ENCODE measurements at places on chromosomes 2 and 18.

GRCh38 chr2:173654896-173655265 lies 300.2 kb downstream of the CDCA7 start:
- ATAC-seq, result no peak

DNA sequence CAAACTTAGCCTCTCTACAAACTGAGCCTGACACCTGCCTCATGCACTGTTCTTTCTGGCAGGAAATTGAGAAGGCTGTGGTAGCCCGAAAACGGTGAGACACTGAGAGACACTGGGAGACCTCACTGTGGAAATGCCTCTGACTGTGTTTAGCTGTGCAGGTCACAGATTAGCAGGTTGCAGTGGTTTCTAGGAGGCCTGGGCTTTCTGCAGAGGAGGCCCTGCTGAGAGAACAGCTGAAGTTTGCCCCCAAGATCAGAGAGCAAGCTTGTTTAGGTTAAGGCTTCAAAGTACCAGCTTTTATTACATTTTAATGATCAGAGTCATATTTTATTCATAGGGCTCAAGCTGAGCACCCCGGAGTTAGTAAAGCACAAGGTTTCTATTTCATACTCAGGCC lies 68.7 kb upstream of the LYPD6 start:
- ATAC-seq, result no peak

DNA sequence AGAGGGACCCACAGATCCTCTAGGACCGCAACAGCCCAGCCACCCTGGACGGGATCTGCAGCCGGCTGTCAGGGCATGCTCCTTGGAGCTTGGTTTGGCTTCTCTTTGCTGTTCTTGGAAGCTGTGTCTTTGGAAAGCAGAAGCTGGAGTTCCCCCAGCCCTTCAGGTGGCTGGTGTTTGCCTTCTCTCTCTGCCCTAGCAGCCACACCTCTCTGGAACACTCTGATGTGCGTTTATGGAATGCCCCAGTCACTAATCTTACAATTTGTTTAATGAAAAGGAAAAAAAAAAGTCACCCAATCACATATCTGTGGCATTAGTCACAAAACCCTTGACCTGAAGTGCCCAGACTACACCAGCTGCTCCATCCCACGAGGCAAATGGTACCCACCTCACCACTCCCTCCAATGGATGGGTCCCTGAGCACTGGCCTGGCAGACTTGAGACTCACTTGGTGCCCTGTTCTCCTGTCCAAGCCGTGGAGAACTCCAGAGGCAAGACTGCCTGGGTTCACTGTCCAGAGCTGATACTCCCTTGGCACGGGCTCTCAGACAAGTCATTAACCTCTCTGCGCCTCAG lies 70.2 kb upstream of the DAPL1 start:
- no peak for ATAC-seq

DNA sequence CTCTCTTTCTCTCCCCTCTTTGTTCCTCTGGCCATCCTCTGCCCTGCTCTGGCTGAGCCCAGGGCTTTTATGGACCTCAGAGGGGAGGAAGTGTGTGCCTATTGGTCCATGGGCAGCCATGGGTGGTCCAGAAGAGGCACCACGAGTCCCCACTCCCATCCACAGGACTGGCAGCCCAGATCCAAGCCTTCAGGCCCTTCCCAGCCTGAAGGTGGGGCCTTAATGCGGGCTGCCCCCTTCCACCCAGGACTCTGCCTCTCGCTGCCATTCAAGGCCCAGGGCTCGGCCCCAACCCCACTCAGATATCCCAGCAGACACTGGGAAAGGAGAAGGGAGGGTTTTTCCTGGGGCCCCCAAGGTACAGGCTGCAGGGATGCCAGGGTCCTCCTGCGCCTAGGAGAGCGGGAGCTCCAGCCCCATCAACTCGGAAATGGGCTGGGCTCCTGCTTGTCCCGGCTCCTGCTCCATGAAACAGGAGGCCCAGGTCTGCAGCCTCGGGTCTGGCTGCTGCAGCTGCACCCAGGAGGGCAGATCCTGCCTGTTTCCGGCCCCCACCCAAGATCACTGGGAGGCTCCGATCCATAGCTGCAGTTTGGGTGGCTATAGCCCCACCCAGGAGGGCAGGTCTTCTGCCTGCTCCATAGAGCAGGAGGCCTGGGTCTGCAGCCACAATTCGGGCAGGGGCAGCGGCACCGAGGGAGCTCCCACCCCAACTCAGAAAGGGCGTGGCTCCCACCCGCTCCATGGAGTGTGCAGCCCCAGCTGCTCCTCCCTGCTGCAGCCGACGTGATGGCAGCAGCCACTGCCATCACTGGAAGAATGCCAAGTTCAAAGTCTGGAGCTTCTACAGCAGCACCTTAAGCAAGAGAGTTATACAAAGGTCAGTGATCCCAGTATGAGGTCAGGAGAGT lies 116.6 kb upstream of the RBBP8 start:
- no peak for ATAC-seq

DNA sequence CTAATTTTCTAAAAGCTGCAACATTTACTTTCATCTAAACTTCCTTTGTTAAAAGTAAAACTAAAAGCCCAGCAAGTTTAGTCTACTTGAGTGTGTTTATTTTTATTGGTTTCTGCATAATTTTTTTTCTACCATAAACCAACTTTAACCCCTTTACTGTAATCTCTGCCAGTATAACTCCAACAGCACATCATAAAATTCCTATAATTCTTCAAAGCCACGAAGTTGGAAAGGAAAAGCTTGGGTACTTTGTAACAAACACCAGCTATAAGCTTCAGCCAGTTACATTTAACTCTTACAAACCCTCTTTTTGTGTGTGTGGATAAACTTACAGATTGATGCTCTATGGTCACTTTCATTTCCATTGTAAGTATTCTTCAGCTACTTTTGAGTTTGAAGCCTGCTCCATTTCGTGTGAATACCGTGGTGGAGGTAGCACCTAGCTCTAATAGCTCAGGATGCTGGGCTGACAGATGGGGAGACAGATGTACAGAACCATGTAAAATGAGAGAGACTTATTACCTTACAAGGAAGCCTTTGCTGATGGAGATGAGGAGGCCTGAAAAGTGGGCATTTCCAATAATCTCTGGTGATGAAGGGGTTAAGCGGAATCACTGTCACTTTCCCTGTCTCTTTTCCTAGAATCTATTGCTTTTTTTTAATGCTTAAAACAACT lies 42.5 kb downstream of the ZEB2 start:
- no peak for ATAC-seq

GRCh38 chr18:62343316-62343715 lies 18.2 kb downstream of the TNFRSF11A start:
- no peak for ATAC-seq

GRCh38 chr2:193701484-193701883 lies 1506.8 kb upstream of the TMEFF2 start:
- ATAC-seq, result no peak

DNA sequence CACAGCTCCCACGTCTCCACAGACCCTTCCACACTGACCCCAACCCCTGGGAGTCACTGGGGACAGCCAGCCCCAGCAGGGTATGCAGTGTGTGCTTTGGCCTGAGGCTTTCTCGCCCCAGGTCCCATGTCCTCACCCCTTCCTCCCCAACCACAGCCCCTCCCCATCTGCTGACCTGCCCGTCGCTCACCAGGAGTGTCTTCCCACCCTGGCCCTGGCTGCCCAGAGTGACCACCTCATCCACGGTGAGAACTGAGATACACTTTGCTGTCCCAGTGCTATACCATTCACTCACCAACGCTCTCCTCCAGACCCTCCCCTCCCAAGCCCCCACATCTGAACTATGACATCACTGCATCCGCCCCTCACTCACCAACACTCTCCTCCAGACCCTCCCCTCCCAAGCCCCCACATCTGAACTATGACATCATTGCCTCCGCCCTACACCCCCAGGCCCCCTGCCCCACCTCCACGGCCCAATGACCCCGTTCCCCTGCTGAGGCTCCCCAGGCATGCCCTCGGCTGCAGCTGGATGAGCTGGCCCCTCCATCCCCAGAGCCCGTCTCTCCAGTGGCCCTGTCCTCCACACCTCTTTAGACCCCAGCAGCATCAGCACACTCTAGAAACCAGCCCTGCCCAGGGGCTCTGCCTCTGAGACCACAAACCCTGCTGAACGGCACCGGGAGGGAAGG lies 55.2 kb downstream of the ANKMY1 start:
- no peak for ATAC-seq

All from gastroesophageal sphincter (tissue), 4 donors.